GM12891 (cell line): ENCODE measurements at places on chromosomes 13 and 19.

- no peak for DNase-seq
These were observed 224.7 kb downstream of the GGACT start for GRCh38 chr13:100363874-100364273.

GRCh38 chr13:83880275-83881139 is 1.8 kb downstream of the SLITRK1 start:
- DNase-seq = no peak

- no peak for DNase-seq
These were observed 32.5 kb downstream of the CAPN12 start for GRCh38 chr19:38711726-38712153.

GRCh38 chr13:36360903-36361302 is 14.7 kb upstream of the SPART start:
- no peak for DNase-seq

- no peak for DNase-seq
These were observed 22.0 kb downstream of the BLOC1S3 start for GRCh38 chr19:45200568-45200967.

- no peak for DNase-seq
These were observed 60.6 kb downstream of the COLGALT1 start for GRCh38 chr19:17615889-17616685.

DNA sequence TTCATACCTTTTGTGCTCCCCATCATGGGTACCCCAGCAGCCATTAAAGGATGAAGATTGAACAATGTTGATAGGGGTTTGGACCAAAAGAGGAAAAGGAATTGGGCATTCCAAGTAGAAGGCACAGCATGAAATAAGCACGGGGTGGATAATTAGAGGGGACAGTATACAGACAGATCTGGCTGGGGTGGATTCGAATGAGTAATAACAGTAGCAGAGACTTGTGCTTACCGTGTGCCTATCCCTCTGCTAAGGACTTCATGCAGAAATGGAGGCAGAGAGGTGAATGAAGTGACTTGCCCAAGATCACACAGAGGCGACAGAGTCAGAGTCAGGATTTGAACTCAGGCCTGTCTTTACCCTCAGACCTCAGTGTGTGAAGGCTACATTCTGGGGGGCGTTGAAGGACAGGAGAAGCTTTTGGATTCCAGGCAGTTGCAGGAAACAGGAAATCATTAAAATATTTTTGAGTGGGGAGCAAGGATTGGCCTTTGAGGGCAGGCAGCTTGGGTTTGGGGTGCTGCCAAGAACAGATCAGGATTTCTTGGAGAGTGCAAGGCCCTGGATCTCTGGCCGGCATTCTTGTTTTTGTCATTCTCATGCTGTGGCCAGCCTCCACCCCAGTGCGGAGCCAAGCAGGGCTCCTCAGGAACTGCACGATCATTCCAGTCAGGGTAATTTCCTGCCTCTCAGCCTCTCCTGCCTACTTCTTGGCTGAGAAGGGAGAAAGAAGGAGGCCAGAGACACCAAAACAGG is 18.7 kb downstream of the PAF1 start:
- DNase-seq = no peak

DNA sequence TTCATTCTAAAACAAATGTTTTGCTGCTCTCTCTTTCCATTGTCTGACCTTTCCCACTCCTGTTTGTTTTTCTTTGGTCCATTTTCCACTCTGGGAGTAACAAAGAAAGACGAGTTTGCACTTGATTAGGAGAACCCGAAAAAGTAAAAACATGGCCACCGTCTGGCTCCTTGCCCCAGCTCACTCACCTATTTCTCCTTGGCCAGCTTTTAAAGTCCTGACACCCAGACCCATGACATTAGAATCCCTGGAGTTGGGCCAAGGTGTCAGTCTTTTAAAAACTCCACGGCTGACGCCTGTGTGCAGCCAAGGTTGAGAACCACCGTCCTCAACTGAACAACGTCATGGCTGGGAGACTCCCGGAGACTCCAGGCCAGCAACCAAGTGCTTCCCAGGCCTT is 63.6 kb upstream of the FLT1 start:
- no peak for DNase-seq

GRCh38 chr13:25375727-25376358 is 4.1 kb downstream of the ATP8A2 start:
- peak; percentile 37 for DNase-seq

- no peak for DNase-seq
These were observed 2691.4 kb downstream of the PCDH9 start for GRCh38 chr13:64538711-64539110.

DNA sequence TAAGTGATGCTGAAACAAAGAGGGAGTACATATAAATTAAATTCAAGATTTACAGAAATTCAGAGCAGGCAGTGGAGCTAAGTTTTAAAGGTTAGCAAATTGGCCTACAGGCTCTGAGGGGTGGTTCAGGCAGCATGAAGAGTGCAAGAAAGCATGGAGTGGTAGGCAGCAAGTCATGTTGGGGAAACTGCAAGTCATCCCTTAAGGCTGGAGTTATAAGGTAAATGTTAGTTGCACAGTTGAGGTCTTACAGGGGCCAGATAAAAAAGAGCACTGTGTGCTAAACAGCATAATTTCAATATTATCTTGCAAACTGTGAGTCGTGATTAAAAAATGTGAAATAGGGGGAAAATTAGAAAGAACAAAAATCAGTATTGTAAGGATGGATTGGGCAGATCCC is 106.2 kb downstream of the VWA8 start:
- no peak for DNase-seq

GRCh38 chr13:31200637-31200971 is 829 bp downstream of the B3GLCT start:
- DNase-seq = no peak

DNA sequence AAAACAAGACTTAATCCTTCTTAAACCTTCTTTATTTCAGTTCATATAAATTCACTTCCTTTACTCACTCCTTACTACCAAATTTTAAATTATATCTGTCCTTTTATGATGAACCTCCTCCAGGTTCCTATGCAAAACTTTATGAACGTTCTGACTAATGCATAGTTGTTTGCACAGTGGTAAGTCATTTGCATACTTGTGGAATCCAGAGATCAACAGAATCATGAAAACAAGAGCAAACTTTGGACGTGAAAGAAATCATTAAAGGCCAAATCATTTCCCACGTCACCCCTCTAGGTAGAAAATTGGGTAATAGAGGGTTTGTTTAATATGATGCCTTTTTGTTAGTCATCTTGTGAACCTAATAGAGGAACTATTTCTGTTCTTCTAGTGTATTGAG is 32.3 kb upstream of the MYCBP2 start:
- no peak for DNase-seq

DNA sequence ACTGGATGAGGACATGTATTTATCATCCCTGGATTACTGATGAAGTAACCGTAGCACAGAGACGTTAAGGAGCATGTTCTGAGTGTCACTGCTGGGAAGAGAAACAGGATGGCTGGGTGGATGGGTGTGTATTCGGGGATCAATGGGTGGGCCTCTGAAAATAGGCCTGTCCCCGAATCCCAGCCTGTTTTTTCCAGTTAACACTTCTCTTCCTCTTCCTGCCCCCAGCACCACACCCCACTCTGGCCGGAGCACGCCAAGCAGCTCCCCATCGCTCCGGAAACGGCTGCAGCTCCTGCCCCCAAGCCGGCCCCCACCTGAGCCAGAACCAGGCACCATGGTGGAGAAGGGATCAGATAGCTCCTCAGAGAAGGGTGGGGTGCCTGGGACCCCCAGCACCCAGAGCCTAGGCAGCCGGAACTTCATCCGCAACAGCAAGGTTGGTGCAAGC is 8.8 kb downstream of the GRAMD1A start:
- DNase-seq = no peak

DNA sequence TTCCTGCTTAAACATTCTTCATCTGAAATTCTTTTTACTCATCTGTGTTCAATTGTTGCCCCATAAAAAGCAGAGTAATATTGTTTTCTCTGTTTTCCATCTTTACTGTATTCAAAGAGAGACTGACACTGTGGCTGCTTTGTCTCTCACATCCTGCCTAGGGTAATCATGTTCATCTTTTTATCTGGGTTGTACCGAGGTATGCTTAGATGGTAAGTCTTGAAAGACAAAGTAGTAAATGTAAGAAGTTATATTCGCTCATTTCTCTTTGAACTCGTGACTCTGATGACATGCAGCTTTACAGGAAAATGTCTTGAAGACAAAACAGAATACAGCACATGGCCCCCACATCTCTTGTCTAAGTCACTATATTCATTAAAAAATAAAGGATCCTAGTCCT is 20.0 kb upstream of the CYSLTR2 start:
- DNase-seq = no peak

GRCh38 chr13:48532506-48533499 is at the start of gene RCBTB2:
TSS of gene RCBTB2 (minus strand) at chr13:48533080. CDS start at chr13:48521939, 11,141 bp downstream.
- peak; percentile 88 for DNase-seq

- DNase-seq = no peak
These were observed 20.0 kb downstream of the CNFN start for GRCh38 chr19:42370068-42370520.

GRCh38 chr19:1131718-1132551 is 28.1 kb downstream of the GPX4 start:
- peak; percentile 89 for DNase-seq

- no peak for DNase-seq
These were observed 553.1 kb downstream of the EFNB2 start for GRCh38 chr13:105982219-105982930.

- DNase-seq = no peak
These were observed 36.7 kb downstream of the ZAR1L start for GRCh38 chr13:32278426-32278825.

DNA sequence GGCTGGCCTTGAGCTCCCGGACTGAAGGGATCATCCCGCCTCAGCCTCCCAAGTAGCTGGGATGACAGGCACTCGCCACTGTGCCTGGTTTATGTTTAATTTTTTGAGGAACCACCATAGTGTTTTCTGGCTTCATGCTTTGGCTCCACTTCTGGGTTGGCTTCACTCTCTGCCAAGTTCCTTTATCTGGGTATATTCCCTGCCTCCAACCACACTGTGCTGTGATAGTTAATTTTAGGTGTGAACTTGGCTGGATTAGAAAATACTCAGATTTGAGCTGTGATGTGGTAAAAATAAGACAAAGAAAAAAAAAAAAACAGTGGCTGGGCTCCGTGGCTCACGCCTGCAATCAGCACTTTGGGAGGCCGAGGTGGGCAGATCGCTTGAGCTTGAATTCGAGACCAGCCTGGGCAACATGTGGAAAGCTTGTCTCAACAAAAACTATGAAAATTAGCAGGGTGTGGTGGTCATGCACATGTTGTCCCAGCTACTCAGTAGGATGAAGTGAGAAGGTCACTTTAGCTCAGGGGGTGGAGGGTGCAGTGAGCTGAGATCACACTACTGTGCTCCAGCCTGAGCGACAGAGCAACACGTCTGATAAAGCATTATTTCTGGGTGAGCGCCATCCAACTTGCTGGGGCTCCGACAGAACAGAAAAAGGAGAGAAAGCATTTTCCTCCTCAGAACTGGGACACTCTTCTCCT is 7.5 kb upstream of the ILF3 start:
- DNase-seq = no peak

DNA sequence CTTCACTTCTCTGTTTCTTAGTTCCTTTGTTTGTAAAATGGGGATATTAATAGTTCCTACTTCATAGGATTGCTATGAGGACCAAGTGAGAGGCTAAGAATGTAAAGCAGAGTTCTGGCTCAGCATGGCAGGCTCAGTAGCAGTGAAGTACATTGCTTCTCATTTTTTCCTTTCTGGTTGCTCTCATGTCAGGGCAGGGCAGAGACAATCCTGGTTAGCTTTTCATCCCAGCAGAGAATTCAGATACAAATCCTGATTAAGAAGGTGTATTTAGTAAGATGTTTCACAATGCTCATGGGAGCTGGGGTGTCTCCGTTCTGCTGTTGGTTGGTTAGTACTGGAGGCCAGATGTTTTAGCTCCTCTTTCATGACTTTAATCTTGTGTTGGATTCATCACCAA is 42.9 kb downstream of the WASF3 start:
- DNase-seq = no peak

DNA sequence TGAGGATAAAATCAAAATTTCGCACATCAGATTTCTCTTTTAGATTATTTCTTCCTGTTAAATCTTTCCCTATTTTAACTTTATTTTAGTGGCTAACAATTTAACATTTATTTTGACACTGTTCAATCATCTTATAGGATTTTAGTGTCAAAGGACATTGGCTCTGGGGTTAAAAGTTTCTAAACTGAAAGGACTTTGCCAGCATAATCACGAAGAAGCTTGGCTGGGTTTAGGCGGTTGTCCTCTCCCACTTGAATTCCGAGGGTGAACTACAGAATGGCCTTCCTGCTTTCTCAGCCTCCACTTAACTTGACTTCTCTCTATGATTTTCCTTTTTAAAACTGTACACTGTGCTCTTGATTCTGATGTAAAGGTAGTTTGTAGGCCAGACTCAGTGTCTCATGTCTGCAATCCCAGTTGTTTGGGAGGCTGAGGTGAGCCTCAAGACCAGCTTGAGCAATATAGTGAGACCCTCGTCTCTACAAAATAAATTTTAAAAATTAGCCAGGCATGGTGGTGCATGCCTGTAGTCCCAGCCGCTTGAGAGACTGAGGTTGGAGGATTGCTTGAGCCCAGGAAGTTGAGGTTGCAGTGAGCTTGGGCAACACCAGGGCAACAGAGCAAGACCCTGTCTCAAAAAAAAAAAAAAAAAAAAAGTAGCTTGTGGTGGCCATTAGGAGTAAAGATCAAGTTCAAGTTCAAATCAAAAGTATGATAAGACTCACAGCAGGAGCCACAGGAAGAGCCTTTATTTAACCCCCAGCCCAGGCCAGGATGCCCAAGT is 54.8 kb upstream of the KATNAL1 start:
- no peak for DNase-seq

- no peak for DNase-seq
These were observed 1063.5 kb upstream of the PCDH9 start for GRCh38 chr13:68293631-68294030.

- no peak for DNase-seq
These were observed 318.6 kb downstream of the DCT start for GRCh38 chr13:94160875-94161274.

DNA sequence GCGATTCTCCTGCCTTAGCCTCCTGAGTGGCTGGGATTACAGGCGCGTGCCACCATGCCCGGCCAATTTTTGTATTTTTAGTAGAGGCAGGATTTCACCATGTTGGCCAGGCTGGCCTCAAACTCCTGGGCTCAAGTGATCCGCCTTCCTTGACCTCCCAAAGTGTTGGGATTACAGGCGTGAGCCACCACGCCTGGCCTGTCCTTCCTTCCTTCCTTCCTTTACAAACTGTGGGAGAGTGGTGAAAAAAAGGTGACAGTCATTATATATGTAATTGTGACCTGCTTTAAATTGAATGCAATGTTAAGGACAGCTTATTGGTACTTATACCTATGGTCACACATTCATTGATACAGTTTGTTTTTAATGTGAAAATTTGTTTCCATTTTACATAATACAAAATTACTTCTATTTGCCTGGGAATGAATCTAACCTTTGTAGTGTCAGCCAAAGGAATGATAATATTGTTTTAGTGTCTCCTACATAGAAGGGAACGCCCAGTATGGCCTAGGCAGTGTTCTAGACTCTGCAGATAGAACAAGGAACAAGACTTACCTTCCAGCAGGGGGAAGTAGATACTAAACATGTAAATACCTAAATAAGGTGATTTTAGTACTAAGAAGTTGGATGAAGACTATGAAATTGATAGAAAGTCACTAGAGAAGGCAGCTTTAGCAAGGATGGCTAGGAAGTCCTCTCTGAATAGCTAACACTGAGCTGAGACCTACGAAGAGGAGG is 146.3 kb downstream of the GGACT start:
- no peak for DNase-seq

GRCh38 chr13:43877766-43878165 is 1.8 kb downstream of the CCDC122 start:
- no peak for DNase-seq

GRCh38 chr13:30026093-30026492 is 175.7 kb upstream of the UBL3 start:
- no peak for DNase-seq

- DNase-seq = no peak
These were observed 38.2 kb downstream of the NFIC start for GRCh38 chr19:3404324-3405260.
